NCI-H1092 (cell line): ENCODE measurements at places on chromosomes 12 and 14.
A peak's percentile ranks its signal among the peaks of the same experiment; 100 is the strongest.

- no peak for DNase-seq
Observed at GRCh38 chr14:57254884-57255283, 13.8 kb downstream of the EXOC5 start.

GRCh38 chr12:120094485-120094884 is 22.1 kb downstream of the RAB35 start:
- DNase-seq = no peak

GRCh38 chr12:75483431-75483830 is 2.9 kb downstream of the GLIPR1 start:
- no peak for DNase-seq

GRCh38 chr14:97253756-97254155 is 456.6 kb downstream of the VRK1 start:
- DNase-seq = no peak

DNA sequence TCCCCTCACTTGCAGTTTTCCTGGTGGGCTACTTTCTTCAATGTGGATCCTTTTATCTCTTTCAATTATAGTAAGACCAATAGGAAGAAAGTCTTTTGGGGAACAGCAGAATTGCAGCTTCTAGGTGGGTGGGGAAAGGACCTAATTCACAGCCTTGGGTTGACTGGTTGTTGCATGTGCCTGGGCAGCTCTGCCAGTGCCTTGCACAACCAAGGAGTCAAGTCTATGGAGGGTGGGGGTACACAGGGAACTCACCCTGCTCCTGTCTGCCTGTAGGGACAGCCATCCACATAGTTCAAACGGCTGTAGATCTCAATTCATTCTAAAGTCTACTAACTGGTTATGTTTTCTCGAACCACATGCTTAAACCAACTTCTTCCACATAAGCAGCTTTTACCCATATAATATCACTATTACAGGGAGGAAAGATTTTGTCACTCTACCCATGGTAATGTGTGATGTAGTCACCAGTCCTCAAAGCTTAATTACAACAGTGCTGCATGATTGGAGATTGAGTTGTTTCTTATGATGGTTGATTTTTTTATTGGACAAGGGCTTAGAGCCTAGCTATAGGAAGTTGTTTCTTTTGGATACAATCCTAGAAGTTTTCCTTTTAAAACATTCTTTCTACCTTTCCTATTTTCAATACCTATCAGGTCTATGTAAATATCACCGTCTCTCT is 117.7 kb upstream of the FRMD6 start:
- DNase-seq = no peak

DNA sequence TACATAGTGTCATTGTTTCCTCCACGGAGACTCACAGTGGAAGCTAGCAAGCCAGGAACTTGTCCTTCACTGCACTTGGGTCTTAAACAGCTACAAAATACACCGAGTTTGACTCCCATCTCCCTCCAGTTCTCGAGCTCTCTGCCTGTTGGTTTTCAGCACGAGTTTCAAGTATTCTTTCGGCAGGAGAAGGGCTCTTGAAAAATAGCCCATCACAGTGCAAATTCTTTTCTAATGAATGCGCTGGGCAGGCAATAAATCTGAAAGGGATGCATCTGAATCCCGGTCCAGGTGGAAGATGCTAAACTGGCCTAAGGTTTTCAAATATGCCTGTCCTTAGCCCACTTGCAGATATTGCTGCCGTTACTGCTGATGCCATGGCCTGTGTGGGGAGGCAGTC is 173.9 kb downstream of the CACNA1C start:
- no peak for DNase-seq

- DNase-seq = no peak
Observed at GRCh38 chr14:36818794-36819384, 157.2 kb downstream of the PAX9 start.

DNA sequence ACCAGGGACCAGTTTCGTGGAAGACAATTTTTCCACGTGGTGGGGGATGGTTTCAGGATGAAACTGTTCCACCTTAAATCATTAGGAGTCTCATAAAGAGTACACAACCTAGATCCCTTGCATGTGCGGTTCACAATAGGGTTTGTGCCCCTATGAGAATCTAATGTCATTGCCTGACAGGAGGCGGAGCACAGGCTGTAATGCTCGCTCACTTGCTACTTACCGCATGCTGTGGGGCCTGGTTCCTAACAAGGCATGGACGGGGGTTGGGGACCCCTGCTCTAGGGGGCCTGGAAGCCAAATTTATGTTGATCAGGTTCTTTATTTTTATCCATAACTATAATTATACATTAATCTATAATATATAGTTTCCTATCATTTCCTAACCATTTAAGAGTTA is 315.3 kb downstream of the MED13L start:
- no peak for DNase-seq

DNA sequence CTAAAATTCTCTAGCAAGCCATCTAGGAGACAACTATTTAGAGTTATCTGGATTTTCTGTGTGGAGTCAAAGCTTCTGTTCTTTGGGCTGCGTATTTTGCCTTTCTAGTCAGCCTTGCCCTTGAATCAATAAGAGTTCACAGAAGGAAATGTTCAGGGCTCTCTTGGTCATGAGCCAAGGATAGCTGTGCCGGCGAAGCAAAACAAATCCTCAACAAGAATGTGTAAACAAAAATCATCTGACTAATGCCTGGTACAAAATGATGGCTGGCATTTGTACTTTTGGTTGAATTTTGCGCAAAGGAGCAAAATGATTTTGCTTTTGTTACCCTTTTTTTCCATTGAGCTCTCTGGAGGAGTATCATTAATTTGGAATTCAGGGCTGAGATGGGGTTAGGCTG is 171.1 kb downstream of the DACT1 start:
- DNase-seq = peak; percentile 20

DNA sequence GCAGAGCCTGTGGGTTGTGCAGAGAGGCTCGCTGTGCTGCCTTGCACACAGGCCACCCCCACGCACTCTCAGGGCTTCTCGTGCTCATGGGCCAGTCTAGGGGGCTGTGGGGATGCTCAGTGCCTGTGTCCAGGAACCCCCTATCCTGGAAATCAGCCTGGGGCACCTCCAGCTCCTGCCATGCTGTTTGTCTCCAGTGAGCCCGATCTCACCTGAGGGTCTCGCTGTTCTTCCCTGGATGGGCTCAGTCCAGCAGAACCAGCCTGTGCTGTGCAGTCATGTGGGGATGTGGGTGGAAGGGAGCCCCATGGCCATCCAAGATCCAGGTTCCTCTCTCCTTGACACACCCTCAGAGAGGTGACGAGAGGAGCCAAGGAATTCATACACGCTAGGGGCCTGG is 26.7 kb downstream of the SERPINA1 start:
- DNase-seq = no peak

DNA sequence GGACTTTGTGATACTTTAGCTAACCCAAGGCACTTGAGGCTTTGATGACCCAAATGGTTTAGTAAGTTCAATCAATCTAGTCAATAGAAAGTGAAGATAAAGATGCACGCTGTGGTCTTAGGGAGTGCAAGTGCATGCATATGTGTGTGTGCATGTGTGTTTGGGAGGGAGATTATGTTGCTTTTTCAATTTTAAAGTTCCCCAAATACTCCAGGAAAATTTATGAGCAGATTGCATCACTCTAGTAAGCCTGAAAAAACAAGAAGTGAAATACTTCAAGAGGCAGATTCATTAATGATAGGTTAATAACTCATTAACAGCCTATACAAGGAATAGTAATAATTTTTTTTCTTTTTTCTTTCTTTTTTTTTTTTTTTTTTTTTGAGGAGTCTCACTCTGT is 12.4 kb upstream of the SIX1 start:
- no peak for DNase-seq

GRCh38 chr12:16021676-16022075 is 110.5 kb downstream of the DERA start:
- no peak for DNase-seq

DNA sequence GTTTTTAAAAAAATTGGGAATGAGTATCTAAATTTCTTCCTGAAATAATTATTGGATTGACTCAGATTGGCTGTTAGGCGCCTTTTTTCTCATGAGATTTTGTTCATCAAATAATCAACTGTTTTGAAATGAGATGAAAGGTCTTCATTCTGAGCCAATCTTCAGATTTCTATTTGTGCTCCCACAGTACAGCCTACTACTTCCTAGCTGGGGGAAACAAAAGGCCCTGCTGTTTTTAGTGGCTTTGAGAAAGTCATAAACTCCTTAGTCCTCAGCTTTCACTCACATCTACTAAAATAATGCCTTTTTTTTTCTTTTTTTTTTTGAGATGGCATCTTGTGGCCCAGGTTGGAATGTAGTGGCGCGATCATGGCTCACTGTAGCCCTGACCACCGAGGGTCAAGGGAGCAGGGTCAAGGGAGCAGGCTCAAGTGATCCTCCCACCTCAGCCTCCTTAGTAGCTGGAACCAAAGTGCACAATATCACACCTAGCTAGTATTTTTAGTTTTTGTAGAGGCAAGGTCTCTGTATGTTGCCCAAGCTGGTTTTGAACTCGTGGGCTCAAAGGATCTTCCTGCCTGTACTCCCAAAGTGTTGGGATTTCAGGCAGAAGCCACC is 15.2 kb downstream of the NACA start:
- DNase-seq = no peak

GRCh38 chr12:132840536-132840935 is 11.9 kb upstream of the GOLGA3 start:
- DNase-seq = no peak

GRCh38 chr12:80716696-80717469 is at the start of gene MYF5:
Gene MYF5, plus strand, starts transcription at chr12:80716912. Its CDS starts 152 bp downstream, at chr12:80717064.
- no peak for DNase-seq

DNA sequence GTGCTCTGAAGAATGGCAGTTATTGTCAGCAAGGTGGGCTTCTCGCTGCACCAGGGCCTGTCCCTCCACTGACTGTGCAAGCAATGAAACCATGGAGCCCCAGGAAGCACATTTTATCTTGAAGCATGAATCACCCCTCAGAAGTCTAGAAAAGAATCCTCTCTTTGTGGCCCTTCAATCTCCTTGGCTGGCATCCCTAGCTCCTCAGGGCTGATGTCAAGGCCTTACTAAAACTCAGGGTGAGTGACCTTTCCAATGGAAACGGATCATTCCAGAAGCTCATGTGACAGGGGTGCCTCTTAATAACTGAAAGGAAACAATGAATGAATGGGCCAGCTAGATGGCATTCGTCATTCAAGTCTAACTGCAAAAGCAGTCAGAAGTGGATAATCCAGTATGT is 22.3 kb upstream of the PLEKHH1 start:
- DNase-seq = no peak

DNA sequence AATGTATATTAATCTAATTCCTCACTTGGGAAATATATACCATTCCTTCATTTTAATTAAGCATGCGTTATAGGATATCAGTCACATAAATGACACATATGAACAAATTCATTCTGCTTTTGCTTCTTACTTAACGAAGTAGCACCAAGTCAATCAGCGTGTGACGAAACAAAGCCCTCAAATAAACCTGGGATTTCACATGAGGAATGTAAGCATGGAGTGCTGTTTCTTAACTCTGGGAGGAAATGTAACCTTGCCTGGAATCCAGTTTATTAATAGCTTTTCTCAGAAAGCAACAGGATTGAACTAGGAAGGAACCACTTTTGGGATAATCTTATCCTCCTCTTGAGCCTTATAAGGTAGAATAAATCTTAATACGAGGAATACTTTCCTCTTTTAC is 72.0 kb downstream of the NIN start:
- DNase-seq = no peak

DNA sequence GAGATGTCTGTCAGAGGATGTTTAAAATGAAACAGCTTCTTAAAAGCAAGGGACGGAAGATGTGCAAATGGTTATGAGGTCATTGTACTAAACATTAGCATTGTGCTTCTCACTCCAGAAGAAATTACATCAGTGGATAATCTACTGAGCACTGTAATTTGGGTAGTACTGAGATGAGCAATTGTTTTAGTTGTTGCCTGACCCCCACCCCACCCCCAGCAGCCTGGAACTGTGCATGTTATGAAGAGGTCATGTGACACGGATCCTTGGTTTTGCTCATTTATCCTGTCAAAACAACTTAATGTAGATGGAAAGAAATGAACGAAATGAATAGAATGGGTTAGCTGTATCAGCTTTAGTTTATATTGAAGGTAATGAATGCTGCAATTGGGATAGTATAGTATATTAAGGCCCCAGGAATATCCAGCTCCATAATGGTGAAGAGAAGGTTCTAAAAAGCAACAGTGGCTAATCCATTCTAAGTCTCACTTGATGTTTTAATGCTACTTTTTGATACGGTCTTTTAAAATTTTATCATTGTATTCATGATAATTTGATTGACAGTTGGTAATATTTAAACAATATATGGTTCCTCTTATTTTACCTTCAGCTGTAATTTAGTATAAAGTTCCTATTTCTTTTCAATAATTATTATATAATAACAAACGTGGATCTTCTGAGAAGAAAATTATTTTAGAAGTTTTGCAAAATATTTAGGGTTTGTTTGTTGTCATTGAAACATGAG is 58.5 kb downstream of the WNK1 start:
- DNase-seq = no peak

GRCh38 chr14:44741431-44741830 is 220.3 kb downstream of the KLHL28 start:
- no peak for DNase-seq

- no peak for DNase-seq
Observed at GRCh38 chr12:20205854-20206253, 162.5 kb upstream of the PDE3A start.

- DNase-seq = no peak
Observed at GRCh38 chr12:119025786-119026185, 44.4 kb downstream of the SRRM4 start.

- DNase-seq = no peak
Observed at GRCh38 chr14:31057035-31057434, 30.9 kb upstream of the STRN3 start.

- no peak for DNase-seq
Observed at GRCh38 chr12:78191611-78192010, 360.9 kb downstream of the NAV3 start.

- DNase-seq = no peak
Observed at GRCh38 chr12:92070054-92070863, 75.4 kb downstream of the BTG1 start.

DNA sequence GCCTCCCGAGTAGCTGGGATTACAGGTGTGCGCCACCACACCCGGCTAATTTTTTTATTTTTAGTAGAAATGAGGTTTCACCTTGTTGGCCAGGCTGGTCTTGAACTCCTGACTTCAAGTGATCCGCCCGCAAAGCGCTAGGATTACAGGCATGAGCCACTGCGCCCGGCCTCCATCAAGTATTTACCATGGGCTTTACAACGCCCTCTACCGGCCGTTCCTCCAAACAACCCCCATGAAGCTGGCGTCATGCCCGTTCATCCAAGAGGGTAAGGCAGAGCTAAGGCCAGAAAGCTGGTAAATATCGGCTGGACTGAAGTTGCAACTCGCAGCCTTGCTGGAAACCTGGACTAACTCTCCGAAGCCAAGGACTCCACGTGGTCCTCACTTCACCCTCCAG is 41.6 kb downstream of the RNF34 start:
- no peak for DNase-seq

DNA sequence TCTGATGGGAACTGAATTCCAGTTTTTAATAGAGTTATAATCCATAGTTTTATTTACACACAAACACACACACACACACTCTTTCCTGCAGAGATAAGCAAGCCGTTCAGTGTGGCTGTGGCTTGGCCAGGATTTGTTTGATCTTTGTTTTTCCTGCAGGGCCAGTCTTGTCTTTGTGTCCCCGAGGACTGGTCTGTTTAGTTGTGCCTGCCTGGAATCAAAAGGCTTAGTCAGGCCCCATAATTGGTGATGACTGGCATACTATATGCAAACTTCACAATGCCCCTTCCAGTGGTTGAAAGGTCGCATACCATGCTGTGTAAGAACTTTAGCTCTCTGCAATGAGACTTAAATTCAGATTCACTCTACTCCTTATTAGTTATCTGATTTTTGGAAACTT is 26.0 kb downstream of the WBP11 start:
- no peak for DNase-seq

- no peak for DNase-seq
Observed at GRCh38 chr14:67442139-67442906, 30.4 kb upstream of the PLEK2 start.
